ENCODE measurements at places on chromosomes 1 and 21. TPM values are rescaled to one million over a fixed set of nuclear protein-coding genes. Genes with fewer than 3 reads are reported as not detected.

The PCNT gene
- polyA plus RNA-seq = 9.6 TPM

The ARHGAP30 gene
- polyA plus RNA-seq = 83.2 TPM

The LEFTY2 gene
- polyA plus RNA-seq = not detected

The SLC45A1 gene
- polyA plus RNA-seq = 0.09 TPM

- H3K4me1 ChIP-seq = peaks cover 6% of the 10 kb centered on the region
- H3K27ac ChIP-seq = no peak overlapping the region
- no peak overlapping the region for H3K4me3 ChIP-seq
- peaks cover 10% of the 10 kb centered on the region for H3K27me3 ChIP-seq
- DNase-seq = no peak
These were observed 8.2 kb upstream of the ARHGEF10L start for GRCh38 chr1:17531343-17531681.

- no peak for DNase-seq
- no peaks in the 10 kb centered on the region for H3K4me1 ChIP-seq
- H3K27me3 ChIP-seq = no peaks in the 10 kb centered on the region
- no peak overlapping the region for H3K4me3 ChIP-seq
These were observed 100.7 kb upstream of the GFI1 start for GRCh38 chr1:92587445-92587844.

DNA sequence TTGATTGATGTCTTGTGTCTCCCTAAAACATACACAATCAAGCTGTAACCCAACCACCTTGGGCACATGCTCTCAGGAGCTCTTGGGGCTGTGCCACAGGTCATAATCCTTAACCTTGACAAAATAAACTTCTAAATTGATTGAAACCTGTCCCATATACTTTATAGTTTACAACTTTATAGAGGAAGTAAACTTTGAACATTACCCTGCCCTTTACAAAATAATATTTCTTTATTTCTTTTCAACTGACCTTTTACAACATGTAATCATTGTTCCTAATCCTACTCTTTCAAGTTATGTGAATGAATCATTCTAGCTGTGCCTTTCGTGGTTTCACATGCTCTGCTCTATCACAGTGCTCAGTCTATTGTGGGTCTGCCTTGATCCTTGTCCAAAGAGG, 118.3 kb upstream of the ATP1A1 start:
- no peak for DNase-seq
- no peak overlapping the region for H3K4me3 ChIP-seq
- no peaks in the 10 kb centered on the region for H3K36me3 ChIP-seq
- H3K27ac ChIP-seq = no peak overlapping the region
- no peaks in the 10 kb centered on the region for H3K27me3 ChIP-seq
- no peaks in the 10 kb centered on the region for H3K4me1 ChIP-seq

- no peak overlapping the region for H3K27ac ChIP-seq
- no peak for DNase-seq
- no peaks in the 10 kb centered on the region for H3K36me3 ChIP-seq
These were observed 1.5 kb downstream of the A3GALT2 start for GRCh38 chr1:33319186-33319948.
